ENCODE measurements at places on chromosomes 11 and 22.

DNA sequence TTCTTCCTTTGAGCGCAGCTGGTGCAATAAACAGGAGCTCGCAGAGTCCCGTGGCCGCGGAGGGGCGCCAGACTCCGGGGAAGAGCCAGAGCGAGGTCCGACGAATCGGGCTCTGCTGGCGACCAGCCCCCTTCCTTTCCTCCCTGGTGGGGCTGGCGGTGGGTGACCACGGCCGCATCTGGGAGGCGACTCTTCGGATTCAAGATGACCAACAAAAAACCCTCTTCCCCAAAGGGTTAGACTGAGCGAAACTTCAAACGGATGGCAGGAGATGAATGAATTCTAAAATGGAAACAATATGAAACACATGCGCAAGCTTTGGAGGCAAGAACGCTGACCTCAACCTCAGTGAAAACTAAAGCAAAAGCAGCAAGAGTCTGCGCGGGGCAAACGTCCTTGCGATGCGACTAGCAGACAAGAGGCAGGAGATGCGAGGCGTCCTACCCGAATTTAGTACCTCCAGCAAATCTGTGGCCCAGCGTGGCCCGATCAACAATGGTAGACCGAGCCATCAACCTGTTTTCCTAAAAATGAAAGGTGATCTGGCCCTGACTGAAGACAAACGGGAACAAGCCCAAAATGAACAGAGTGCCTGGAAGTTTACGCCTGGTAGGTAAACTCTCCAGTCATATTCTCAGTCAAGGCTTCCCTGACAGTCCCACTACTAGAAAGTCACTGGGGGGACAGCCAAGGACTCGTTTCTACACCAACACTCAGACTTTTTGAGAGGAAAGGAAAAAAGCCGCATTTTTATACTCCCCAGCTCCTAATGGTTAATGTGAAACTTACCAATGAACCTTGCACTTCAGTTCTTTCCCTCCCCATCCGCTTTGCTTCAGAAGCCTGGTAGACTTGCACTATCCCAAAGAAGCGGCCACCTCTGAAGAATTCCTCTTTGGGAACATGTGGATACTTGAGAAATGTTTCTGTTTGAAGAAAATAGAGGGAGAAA lies 11.6 kb downstream of the MMP3 start:
- no peak for DNase-seq

DNA sequence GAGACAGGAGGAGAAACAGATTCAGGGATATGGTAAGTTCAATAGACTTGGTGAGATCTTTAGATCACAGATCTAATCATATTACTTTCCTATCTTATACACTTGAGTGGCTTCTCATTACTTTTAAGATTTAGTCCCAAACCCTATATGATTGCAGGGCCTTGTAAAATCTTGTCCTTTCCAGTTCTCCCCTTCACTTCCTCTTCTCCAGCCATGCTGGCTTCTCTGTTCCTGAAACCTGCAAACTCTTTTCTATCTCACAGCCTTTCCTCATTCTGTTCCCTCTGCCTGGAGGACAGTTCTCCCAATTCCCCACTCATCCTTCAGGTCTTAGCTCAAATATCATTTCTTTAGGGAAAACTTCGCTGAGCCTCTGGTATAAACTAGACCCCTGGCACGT lies 65.9 kb upstream of the BIRC3 start:
- no peak for DNase-seq

DNA sequence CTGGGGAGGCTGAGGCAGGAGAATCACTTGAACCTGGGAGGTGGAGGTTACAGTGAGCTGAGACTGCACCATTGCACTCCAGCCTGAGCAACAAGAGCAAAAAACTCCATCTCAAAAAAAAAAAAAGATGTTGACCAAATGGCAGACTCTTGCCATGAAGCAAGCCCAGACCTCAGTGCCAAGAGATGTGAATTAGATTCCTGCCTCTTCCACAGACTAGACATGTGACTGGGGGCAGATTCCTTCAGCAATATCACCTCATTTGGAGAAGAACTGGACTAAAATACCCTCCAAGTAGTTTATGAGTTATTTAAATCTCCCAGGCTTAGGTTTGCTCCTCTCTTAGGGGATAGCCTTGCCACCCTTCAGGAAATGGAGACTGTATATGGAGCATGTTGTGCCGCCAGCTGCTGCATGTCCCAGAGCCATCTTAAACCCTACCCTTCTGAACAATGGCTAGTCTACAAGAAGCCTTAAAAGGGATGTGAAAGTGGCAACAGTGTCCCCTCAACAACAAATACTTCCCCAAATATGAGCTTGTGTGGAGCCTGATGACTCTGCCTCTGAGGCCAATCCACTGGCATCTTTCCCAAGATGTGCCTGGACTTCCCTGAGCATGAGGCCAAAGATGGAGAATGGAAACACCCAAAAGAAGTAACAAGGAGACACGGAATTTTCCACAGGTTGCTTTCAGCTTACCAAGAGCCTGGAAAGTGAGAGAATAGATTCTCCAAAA lies 763 bp upstream of the MS4A7 start:
- no peak for DNase-seq

DNA sequence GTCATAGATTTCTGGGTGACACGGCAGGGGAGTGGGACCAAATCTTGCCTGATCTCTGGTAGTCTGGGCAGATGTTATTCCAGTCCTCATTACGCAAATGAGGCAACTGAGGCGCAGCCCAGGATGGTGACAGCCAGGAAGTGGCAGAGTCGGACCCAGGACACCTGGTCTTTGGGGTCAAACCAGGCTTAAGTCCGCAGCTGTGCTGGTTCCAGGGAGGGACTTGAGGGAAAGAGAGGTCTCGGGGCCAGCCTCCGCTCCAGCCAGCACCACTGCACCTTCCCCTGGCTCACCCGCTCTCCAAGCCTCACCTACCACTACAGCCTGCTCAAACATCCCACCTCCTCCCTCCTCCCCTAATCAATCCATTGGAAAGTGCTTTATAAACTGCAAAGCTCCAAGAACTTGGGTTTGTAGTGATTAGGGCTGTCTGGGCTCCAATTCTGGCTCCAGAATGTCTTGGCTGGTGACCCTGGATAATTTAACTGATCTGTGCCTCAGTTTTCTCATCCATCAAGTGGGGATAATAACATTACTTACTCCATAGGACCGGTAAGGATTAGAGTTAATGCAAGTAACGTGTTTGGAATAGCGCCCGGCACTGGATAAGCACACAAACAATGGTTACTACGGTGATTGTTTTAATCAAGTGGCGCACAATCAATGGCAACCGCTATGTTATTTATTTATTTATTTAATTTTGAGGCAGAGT lies 526 bp upstream of the PNPLA5 start:
- DNase-seq = no peak

- DNase-seq = no peak
These were observed 2.4 kb downstream of the GSTT4 start for GRCh38 chr22:24002851-24003250.

- DNase-seq = no peak
These were observed at the start of gene THY1 for GRCh38 chr11:119422809-119423508. Gene THY1, minus strand, starts transcription at chr11:119423172. Its CDS starts 2,267 bp downstream, at chr11:119420905.

DNA sequence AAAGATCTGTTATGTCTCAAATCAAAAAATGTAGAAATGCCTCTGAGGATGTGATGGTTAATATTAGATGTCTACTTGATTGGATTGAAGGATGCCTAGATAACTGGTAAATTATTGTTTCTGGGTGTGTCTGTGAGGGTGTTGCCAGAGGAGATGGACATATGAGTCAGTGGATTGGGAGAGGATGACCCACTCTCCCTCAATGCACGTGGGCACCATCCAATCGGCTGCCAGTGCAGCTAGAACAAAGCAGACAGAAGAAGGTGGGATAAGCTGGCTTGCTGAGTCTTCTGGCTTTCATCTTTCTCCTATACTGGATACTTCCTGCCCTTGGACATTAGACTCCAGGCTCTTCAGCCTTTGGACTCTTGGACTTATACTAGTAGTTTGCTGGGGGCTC lies 430.3 kb downstream of the SOX6 start:
- no peak for DNase-seq

- DNase-seq = no peak
These were observed 5.5 kb downstream of the CEP57 start for GRCh38 chr11:95795627-95796295.

- DNase-seq = no peak
These were observed 1086.3 kb downstream of the FAM181B start for GRCh38 chr11:81647374-81647773.

DNA sequence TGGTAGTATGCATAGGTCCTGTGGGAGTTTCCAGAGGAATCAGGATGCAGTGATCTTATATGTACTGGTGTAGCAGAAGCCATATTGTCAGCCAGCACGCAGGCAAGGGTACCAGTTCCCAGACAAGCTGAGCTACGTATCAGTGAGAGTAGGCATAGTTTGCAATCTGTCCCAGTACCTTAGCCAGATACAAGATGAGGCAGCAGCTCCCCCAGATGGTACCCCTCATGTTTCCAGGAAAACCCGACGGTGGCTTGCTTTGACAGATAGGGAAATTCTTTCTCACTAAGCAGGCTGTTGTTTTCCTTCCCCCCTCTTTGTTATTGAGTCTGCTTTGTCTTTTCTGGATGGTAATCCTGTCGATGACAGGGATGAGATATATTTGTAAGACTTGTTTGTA lies 109.7 kb upstream of the RRM1 start:
- DNase-seq = no peak

DNA sequence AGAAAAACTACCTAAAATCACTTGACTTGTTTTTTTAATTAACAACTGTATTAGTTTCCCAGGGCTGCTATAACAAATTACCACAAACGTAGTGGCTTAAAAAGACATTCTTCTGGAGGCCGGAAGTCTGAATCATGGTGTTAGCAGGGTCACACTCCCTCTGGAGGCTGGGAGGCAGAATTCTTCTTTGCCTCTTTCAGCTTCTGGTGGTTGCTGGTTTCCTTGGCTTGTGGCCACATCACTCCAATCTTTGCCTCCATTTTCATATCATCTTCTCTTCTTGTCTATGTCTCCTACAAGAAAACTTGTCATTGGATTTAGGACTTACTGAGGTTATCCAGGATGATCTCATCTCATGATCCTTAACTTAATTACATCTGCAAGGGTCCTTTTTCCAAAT lies 7.4 kb upstream of the INCENP start:
- no peak for DNase-seq

GRCh38 chr11:76592025-76592914 lies 78.3 kb downstream of the LRRC32 start:
- peak; percentile 55 for DNase-seq

GRCh38 chr11:1084561-1085439 lies 10.1 kb downstream of the MUC2 start:
- DNase-seq = no peak

DNA sequence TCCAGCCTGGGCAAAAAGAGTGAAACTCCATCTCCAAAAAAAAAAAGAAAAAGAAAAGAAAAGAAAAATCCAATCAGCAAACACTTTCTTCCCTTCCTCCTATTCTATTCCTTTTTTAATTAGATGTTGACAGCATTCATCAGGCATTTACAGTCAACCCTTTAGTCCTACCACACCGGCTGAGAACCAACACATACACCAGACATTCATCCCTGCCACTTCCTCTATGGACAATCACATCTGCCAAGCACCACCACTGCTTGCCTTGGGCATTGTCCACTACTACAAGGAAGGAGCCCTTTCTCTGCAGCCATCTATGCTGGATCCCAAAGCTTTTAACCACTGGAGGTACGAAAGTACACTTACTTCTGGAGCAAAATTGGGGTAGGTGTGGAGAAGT lies 9.4 kb upstream of the SLN start:
- DNase-seq = no peak

DNA sequence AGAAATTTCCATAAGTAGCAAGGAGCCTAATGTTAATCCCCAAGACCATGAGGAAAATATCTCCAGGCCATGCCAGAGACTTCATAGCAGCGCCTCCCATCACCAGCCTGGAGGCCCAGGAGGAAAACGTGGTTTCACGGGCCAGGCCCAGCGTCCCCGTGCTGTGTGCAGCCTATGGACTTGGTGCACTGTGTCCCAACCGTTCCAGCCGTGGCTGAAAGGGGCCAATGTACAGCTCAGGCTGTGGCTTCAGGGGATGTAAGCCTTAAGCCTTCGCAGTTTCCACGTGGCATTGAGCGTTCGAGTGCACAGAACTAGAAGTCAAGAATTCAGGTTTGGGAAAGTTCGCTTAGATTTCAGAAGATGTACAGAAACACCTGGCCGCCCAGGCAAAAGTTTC lies 510.7 kb downstream of the CNTN5 start:
- no peak for DNase-seq

DNA sequence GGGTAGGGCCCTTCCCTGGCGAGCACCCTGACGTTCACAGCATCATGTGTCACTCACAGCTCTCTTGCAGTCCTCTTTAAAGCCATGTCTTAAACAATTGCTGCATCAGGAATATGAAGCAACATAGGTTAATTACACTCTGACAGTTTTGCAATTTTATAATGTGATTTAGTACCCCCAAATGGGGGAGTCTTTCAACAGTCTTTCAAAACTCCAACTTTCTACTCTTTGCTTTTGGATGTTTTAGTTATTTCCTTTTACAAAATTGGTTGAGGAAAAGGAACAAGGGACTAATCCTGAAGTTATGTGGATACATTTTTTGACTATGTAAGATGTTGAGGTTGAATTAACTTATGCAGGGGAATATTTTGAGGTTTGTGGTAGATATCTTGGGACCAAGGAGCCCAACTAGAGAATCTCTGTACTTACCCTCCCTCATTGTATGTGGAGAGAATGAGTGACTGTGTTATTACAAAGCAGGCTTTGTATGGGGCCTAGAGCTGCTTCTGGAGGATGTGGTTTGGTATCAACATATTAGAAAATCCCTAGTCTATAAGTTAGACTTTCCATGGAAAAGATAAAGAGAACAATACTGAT lies at the start of gene MMP8:
Gene MMP8, minus strand, starts transcription at position 51 of the 597 bp plus-strand sequence. CDS start 99 bp downstream, outside the sequence.
- DNase-seq = no peak

Data from NCI-H774 (cell line).